ENCODE measurements at places on chromosomes 2 and 18.

- DNase-seq: no peak
Measured at GRCh38 chr2:12265646-12266045, 451.1 kb upstream of the TRIB2 start.

- no peak for DNase-seq
Measured at GRCh38 chr18:23743733-23744333, 54.6 kb downstream of the LAMA3 start.

GRCh38 chr2:9309147-9309546, 102.5 kb downstream of the ASAP2 start:
- DNase-seq: no peak

GRCh38 chr2:100012561-100012960, 129.8 kb downstream of the AFF3 start:
- no peak for DNase-seq

GRCh38 chr18:37668971-37669747, 103.6 kb upstream of the CELF4 start:
- no peak for DNase-seq

DNA sequence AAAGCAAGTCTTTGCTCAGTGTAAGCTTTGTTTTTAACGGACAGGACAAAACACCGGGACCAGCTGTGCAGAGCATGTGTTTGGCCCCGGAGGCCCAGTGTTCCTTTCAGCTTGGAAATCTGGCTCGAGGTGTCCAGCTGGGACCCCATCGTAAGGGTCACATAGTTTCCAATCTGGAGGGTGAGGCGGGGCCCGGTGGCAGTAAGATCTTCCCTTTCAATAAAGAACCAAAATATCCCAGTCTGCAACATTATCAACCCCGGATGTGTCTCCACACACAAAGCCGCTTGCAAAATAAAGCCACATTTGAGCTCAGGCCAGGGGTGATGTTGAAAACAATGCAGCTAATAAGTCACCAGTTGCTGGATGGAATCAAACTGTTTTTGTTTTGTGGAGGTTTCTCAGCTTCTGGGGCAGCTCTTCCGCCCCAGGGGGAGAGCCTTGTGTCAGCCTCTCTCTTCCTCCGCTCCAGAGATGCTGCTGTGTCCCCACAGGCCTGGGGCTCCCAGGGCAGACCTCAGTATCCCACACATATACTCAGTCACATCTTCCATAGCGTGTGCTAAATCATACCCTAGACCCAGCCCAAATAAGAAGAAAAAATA, 138.6 kb upstream of the GLI2 start:
- DNase-seq: no peak

DNA sequence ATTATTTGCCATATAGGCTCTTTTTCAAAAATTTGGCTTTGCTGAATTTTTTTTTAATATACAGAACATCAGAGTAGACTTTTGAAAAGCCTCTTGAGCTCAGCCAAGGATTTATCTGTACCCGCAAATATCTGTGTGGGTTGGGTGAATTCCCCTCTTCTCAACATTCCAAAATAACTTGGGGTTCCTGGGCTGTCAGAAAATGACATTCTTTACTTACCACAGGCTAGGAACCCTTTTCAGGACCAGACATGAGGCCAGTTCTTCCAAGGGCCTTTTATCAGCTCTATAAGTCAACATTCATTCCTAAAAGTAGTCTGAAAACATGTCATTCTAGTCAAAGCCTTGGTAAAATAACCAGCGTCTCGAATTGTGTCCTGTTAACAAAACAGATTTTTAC, 28.8 kb upstream of the FEZ2 start:
- DNase-seq: no peak

GRCh38 chr2:99775585-99775984, 285.8 kb upstream of the REV1 start:
- no peak for DNase-seq
